ENCODE measurements at places on chromosomes 3 and 15. TPM values are rescaled to one million over a fixed set of nuclear protein-coding genes. Genes with fewer than 3 reads are reported as not detected.
A peak's percentile ranks its signal among the peaks of the same experiment; 100 is the strongest.

- H3K27ac ChIP-seq: no peak overlapping the region
- peaks cover 5% of the 10 kb centered on the region for H3K36me3 ChIP-seq
- no peaks in the 10 kb centered on the region for H3K27me3 ChIP-seq
- no peak overlapping the region for H3K4me3 ChIP-seq
Measured at GRCh38 chr3:98596541-98597500, 3.4 kb upstream of the CPOX start.

GRCh38 chr3:143875546-143875945 lies 27.3 kb upstream of the SLC9A9 start:
- no peak for DNase-seq
- no peaks in the 10 kb centered on the region for H3K36me3 ChIP-seq
- H3K4me1 ChIP-seq: no peaks in the 10 kb centered on the region
- H3K4me3 ChIP-seq: no peak overlapping the region

DNA sequence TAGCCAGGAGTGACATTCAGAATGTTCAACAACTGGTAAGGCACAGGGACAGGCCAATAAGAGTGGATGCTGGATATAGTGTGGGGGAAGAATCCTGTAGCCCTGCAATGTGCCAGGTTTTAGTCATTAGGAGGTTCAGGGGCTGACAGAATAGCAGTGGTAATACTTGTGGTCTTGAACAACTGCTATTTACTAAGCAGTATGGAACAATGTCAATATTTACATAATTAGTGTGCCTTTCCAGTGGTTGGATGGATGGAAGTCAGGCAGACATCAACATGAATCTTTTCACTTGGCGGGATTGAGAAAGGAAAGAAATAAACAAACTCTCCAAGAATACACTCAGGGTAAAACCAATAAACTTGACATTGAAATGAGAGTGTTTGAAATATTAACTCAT lies 55.1 kb downstream of the OTOL1 start:
- H3K4me3 ChIP-seq: no peak overlapping the region
- H3K27ac ChIP-seq: no peak overlapping the region
- H3K36me3 ChIP-seq: no peaks in the 10 kb centered on the region
- DNase-seq: no peak
- H3K4me1 ChIP-seq: no peaks in the 10 kb centered on the region

GRCh38 chr3:155895379-155895900 lies 25.0 kb downstream of the GMPS start:
- no peaks in the 10 kb centered on the region for H3K27me3 ChIP-seq
- no peak for DNase-seq
- peaks cover 38% of the 10 kb centered on the region for H3K36me3 ChIP-seq
- no peak overlapping the region for H3K27ac ChIP-seq

- no peak within 1 kb of the TSS for H3K27ac ChIP-seq
- DNase-seq: no peak
- H3K36me3 ChIP-seq: no peaks in the 10 kb centered on the region
- peaks cover 26% of the 10 kb centered on the region for H3K27me3 ChIP-seq
- no peak within 1 kb of the TSS for H3K4me3 ChIP-seq
Measured at GRCh38 chr3:77039606-77040171, at the start of gene ROBO2. ROBO2 (plus strand) TSS chr3:77040099; CDS start chr3:77040786, 687 bp downstream.

DNA sequence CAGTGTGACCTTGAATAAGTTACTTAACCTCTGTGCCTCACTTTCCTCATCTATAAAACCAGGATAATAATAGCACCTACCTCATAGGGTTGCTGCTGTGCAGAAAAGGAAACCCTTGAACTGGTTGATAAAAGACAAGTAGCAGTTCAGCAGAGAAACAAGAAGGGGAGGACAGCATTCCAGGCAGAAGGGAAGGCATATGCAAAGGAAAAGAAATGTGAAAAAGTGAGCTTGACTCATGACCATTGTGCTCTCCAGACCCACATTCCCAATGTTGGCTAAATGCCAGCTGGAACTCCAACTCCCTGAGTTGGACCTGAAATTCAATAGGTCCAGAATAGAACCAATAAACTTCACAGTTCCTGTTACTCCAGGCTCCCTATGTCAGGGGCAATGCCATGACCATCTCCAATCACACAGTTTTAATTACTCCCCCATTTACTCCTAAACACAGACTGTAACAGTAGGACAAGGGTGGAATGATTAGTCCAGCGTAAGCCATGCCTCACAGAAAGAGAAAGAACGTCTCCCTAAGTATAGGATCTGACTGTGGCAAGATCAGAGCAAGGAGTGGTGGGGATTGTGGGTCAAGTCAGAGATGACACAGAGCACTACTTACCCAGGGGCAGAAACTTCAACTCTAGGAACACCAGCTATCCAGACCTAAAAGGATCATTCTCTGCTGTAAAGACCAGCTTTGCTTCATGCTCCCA lies 26.9 kb downstream of the PRKAR2A start:
- H3K27me3 ChIP-seq: no peaks in the 10 kb centered on the region
- DNase-seq: no peak
- H3K36me3 ChIP-seq: no peaks in the 10 kb centered on the region
- H3K27ac ChIP-seq: no peak overlapping the region
- peaks cover 16% of the 10 kb centered on the region for H3K4me1 ChIP-seq

GRCh38 chr3:147418371-147418781 lies 9.2 kb downstream of the ZIC1 start:
- H3K27me3 ChIP-seq: peaks cover 79% of the 10 kb centered on the region
- peaks cover 6% of the 10 kb centered on the region for H3K36me3 ChIP-seq
- no peak overlapping the region for H3K27ac ChIP-seq
- DNase-seq: no peak
- no peak overlapping the region for H3K4me3 ChIP-seq

DNA sequence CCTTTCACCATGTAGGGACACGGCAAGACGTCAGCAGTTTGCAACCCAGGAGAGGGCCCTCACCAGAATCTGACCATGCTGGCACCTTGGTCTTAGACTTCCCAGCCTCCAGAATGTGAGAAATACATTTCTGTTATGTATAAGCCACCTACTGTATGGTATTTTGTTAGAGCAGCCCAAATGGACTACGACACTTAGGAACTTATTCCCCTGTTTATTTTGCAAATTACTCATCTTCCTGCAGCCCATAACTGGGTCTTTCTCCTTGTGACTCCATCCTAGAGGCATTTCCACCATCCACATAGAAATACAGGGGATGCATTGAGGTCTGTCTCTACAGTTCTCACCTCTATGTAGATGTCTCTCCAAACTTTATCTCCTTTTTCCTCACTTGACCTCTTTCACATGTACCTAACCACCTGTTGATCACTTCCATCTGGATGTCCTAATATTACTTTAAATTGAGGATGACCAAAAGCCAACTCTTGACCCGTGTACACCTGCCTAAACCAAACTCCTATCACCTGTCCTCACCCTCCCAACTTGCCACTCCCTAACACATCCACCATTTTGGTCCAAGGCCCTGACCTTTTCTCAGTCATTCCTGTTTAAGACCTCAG lies 406.0 kb upstream of the WNT5A start:
- H3K27ac ChIP-seq: no peak overlapping the region
- no peak for DNase-seq
- peaks cover 2% of the 10 kb centered on the region for H3K27me3 ChIP-seq
- H3K36me3 ChIP-seq: no peaks in the 10 kb centered on the region
- H3K4me1 ChIP-seq: no peaks in the 10 kb centered on the region
- no peak overlapping the region for H3K4me3 ChIP-seq

DNA sequence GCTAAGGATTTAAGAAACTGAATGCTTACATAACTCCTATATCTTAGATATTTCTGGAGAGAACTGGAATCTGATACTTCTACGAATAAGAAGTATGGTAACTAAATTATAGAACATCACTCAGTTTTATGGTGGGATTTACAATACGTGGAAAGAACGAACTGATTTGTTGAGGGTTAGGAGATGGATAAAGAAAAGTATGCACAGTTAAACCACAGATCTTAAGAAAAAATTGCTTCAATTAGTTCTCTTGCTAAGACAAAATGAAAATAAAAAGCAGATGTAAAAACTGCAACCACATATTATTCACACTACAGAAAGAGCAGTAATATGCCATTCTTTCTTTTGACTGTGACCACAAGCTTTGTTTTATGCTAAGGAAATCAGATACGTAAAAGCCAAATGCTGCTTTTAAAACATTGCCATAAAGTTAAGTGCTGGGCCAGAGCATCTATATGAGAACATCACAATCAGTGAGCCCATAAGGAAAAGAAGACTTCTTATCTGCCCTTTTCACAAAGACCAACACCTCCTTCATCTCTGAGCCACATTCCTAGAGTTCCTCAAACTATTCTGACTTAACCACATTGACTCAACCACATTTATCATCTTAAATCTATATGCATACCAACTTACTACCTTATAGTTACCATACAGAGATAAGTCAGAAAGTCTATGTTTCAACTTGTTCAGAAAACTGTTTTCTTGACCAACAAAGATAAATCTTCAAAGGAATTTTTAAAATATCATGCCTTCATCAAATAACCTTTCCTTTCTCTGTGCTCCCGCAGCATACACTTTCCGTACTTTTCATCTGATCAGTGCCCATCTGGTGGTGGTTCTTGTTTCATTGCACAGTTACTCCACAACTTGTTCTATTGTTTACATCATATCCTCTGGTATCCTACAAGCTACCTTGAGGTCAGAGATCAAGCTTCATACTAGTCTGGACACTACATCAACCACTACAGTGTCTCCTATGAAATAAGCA lies 61.7 kb downstream of the FSIP1 start:
- H3K27ac ChIP-seq: no peak overlapping the region
- no peak overlapping the region for H3K4me3 ChIP-seq
- H3K4me1 ChIP-seq: peaks cover 4% of the 10 kb centered on the region
- no peaks in the 10 kb centered on the region for H3K27me3 ChIP-seq
- no peaks in the 10 kb centered on the region for H3K36me3 ChIP-seq
- DNase-seq: no peak

DNA sequence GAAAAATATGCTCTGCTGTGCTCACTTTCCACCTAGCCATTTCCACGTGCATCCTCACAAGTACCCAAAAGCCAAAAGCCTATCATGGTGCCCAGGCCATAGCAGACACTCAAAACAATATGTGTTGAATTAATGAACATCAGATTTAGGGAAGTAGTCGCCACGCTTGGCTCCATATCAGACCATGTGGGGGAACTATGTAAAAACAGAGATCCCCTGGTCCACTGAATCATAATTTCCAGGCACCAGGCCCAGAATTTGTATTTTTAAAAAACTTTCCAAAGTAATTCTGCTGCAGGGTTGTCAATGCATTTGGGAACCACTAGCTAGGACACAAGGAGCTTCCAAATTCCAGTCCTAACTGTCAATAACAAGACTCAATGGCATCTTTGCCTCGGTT lies 77.3 kb downstream of the CNTN3 start:
- no peak overlapping the region for H3K27ac ChIP-seq
- H3K36me3 ChIP-seq: no peaks in the 10 kb centered on the region
- H3K4me3 ChIP-seq: no peak overlapping the region
- no peaks in the 10 kb centered on the region for H3K4me1 ChIP-seq

DNA sequence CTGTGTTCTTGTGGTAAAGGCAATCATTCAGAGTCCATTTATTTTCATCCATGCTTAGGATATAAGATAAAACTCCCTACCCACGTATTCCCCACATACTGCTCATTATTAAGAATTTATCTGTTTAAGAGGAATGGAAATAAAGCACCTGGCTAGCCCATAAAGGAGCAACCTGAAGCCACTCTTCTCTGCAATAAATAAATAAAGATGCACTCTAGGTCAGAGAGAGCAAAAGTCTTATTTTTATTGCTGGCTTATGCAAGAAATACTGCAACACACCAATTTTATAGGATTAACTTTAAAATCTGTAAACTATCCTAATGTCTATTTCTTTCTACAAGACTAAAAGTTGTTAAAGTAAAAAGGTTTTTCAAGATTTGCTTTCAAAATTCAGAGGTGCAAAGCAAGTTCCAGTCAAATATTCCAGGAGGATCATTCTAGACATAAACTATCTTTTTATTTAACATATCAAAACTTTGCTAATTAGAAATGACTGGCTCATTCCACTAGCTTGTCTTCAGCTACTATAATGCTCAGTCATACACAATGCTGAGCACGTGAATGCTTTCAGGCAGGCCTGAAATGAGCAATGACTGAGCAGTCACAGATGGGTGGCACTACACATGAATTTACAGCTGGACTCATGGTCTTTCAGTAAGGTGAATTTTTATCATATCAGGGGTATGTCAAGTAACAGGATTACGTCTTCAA lies 7.1 kb downstream of the TJP1 start:
- H3K4me1 ChIP-seq: no peaks in the 10 kb centered on the region
- H3K27ac ChIP-seq: no peak overlapping the region
- no peak overlapping the region for H3K4me3 ChIP-seq
- DNase-seq: no peak

- peak overlapping the region; percentile 83 for H3K27ac ChIP-seq
- peak; percentile 60 for DNase-seq
- peaks cover 43% of the 10 kb centered on the region for H3K4me1 ChIP-seq
- no peak overlapping the region for H3K4me3 ChIP-seq
- no peaks in the 10 kb centered on the region for H3K27me3 ChIP-seq
- H3K36me3 ChIP-seq: peaks cover 3% of the 10 kb centered on the region
Measured at GRCh38 chr3:10228248-10228950, 19.9 kb upstream of the TATDN2 start.

DNA sequence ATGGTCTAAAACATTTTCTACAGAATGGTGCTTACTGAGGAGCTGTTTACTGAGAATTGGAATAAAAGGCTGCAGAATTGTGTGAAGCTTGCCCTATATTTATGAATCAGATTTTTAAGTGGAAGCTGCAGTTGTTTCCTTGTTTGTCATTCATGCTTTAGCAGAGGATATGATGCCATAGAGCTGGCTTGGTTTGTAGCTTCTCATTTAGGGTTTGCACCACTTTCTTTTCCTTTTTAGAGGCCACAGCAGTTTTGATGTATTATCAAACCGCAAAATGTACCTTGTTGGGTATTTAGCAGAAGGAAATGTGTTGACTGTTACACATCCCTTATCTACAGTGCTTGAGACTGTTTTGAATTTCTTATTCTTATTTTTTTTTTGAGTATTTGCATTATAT lies 66.2 kb downstream of the RASA2 start:
- peaks cover 46% of the 10 kb centered on the region for H3K36me3 ChIP-seq
- H3K4me3 ChIP-seq: peak overlapping the region; percentile 2
- H3K27me3 ChIP-seq: no peaks in the 10 kb centered on the region
- H3K4me1 ChIP-seq: peaks cover 56% of the 10 kb centered on the region
- DNase-seq: peak; percentile 25

DNA sequence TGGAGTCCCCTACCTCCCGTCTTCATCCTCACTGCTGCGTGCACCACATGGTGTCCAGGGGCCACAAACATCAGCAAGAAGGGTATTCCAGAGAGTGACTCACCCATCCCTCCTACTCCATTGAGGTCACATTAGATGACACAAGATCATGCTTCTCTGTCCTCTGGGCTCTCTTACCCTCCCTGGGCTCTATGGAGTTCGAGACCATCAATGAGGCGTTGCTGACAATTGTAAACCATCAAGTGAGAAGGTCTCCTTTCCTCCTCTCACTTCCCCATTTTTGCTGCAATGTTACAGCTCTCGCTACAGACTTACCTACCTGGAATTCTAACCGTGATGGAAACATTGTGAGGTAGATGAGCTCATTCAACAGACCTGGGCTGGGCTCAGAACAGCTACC lies 51.7 kb downstream of the HMCES start:
- H3K4me3 ChIP-seq: no peak overlapping the region
- H3K27me3 ChIP-seq: no peaks in the 10 kb centered on the region
- no peak for DNase-seq
- H3K36me3 ChIP-seq: no peaks in the 10 kb centered on the region
- no peak overlapping the region for H3K27ac ChIP-seq

SCAMP5 gene
- total RNA-seq: 0.65 TPM

TGM5 gene
- total RNA-seq: 0.11 TPM

DNAH12 gene
- total RNA-seq: not detected

ATG3 gene
- 56.5 TPM for total RNA-seq

RLBP1 gene
- total RNA-seq: not detected

FES gene
- 4.6 TPM for total RNA-seq
